ENCODE measurements at places on chromosomes 2 and 18.

- no peak for DNase-seq
Measured at GRCh38 chr18:71503222-71503621, 1040.9 kb downstream of the CBLN2 start.

- no peak for DNase-seq
Measured at GRCh38 chr18:45723567-45724355, at the start of gene SLC14A1. Gene SLC14A1 (plus strand): TSS chr18:45724181. CDS start chr18:45730321, 6,140 bp downstream.

GRCh38 chr18:10121028-10121427 is 207.2 kb downstream of the VAPA start:
- no peak for DNase-seq

- no peak for DNase-seq
Measured at GRCh38 chr2:230216489-230216888, 3.3 kb downstream of the SP110 start.

DNA sequence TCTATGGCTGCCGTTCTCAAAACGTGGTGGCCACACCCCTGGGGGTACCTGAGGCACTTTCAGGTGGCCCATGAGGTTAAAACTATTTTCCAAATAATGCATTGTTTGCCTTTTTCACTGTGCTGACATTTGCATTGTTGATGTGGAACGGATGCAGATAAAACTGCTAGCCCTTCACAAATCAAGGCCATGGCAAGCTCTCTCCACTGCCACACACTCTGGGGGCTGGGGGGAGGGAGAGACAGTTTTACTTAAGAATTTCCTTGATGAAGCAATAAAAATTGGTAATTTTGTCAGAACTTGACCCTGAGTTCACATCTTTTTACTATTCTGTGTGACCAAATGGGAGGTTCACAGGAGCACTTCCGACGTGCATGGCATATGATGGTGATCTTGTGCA is 22.0 kb upstream of the TGIF1 start:
- no peak for DNase-seq

- no peak for DNase-seq
Measured at GRCh38 chr2:218169757-218170546, 3.2 kb upstream of the CXCR1 start.

GRCh38 chr2:174072069-174072468 is 106.9 kb upstream of the SP3 start:
- DNase-seq, result peak; percentile 29

DNA sequence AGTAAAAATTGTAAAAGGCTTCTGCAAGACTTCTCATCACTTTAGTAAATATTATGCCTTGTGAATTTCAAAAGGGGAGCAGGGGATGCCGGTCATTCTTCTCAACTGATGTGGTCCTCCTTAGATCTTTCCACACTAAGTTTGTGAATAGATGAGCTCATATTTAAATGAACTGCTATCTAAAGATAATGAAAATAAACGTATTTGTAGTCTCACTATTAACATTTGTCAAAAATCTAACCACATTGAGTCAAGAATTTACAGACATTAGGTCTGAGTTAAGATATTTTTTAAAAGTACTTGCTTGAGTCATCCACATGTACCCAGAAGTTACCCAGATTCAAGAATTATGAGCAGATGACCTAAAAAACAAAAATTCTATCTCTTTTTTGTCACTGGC is 6.5 kb downstream of the PRPF40A start:
- DNase-seq, result no peak

- no peak for DNase-seq
Measured at GRCh38 chr2:14602309-14602708, 30.2 kb upstream of the LRATD1 start.

GRCh38 chr2:146806364-146807005 is 1038.3 kb upstream of the ACVR2A start:
- no peak for DNase-seq

DNA sequence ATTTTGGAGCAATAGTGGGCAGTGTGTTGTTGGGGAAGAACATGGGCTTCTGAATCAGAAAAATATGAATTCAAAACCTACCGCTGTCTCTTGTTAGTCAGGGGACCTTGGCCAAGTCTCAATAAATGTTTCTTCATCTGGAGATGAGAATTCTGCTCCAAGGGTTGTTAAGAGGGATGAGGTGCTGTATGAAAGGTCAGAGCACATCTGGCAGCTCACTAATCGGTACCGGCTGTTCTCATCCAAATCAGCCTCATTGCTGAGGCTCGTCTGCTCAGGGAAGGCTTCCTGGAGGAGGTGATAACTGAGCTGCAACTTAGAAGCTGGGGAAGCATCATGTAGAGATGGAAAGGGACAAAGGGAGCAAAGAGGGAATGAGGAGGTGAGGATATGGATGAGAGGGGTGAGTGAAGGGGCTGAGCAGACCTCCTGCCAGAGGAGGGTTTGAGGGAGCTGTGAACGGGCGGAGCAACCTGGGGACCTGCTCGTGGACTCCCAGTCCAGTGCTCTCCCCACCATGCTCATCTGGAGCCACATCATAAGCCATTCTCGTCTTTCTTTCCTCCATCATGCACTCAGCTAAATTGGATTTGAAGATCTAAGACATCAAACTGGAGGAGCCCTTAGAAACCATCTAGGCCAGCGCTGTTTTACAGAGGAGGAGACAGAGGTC is 47.4 kb downstream of the GREB1 start:
- no peak for DNase-seq

GRCh38 chr2:1839066-1839756 is 94.9 kb upstream of the PXDN start:
- DNase-seq, result no peak

- peak; percentile 79 for DNase-seq
Measured at GRCh38 chr2:152715854-152716428, 1.3 kb downstream of the PRPF40A start.

- DNase-seq, result no peak
Measured at GRCh38 chr2:15169326-15170069, 391.6 kb downstream of the NBAS start.

Data from HL-60 (cell line).